Activated CD4-positive, CD25-positive, alpha-beta regulatory T cell treated with anti-CD3 and anti-CD28 coated beads, Interleukin-2, amount 50 U/mL, for 16 hours (primary cell): ENCODE measurements at places on chromosomes 3 and 15.

DNA sequence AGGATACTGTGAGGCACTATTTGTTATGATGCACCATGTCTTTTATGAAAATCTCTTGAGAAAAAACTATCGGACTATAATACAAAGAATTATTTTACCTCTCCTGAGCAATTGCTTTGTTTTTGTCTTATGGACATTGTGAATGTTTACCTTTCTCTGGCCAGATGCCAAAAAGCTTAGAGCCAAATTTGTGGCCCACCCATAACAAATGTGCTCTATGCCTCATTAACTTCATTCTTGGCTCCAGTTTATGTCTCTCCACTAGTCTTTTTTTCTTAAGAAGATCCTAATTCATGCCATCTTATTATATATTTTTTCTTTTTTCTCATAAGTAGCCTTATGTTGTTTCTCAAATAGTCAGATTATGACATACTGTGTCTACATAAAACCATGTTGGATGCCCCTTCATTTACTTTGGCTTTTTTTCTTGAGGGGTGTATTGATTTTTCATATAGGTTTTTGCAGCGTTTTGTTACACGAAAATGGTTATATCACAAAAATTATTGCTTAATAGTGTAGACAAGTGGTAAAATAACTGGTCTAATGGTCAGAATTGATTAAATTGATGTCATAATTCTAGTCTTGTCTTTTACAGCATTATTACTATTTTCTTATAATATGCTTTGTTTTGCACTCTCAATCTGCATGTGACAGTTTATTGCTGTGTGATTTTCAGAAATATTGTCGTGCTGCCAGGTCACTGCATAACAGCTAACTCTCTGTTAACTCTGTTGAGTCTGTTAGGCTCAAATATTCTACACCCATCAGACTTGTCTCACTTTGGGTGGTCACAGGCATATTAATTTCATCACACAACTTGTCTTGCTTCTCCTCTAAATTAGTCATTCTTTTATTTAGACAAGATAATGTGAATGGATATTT, 18.2 kb downstream of the SENP8 start:
- DNase-seq: no peak

GRCh38 chr3:78256123-78256522, 1216.2 kb downstream of the ROBO2 start:
- DNase-seq: no peak

GRCh38 chr15:101342056-101342455, 47.0 kb upstream of the SNRPA1 start:
- DNase-seq: no peak

DNA sequence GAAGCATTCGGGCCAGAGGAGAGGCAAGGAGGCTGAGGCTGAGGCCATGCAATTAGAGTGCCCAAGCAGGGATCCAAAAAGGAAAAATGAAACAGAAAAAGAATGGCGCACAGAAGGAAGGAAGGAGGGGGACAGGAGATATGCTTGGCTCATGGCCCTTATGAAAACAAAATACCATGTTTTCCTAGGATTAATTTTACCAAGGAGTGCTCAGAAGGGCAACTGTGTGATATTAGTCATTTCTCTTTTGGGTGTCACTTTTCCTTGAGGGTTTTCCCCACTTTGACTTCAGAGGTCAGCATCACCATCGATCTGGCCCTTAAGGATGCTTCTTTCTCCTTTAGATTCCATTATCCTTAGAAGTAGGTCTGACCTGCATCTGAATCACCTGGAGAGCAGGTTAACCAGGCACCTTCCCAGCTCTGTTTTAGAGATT, 1.4 kb downstream of the PARP14 start:
- DNase-seq: no peak

DNA sequence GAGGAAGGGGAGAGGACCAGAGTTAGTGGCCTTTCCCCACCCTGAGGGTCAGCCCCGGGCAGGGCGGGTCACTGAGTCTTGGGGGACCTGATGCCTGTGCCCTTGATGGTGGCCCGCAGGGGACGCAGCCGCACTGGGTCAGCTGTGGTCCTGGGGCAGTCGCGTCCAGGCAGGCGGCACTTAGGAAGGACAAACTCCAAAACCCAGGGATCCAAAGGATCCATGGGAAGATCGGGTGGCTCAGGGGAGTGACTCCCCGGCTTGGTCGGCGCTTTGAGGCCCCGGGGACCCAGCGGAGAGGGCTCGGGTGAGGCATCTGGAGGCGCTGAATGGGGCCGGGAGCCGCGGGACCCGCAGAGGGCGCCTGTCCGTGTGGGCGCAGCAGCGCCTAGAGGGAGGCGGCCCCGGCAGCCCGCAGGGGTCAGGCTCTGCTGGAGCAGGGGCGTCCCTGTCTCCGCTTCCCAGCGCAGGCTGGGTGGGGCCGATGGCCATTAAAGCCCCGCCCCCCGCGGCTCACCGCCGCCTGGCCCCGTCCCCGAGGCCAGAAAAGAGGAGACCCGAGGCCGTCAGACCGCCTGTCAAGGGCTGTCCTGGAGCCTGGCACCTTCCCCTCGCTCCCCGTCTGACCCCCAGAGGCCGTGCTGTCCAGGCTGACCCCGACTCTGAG, 17.5 kb downstream of the CIDEC start:
- no peak for DNase-seq

DNA sequence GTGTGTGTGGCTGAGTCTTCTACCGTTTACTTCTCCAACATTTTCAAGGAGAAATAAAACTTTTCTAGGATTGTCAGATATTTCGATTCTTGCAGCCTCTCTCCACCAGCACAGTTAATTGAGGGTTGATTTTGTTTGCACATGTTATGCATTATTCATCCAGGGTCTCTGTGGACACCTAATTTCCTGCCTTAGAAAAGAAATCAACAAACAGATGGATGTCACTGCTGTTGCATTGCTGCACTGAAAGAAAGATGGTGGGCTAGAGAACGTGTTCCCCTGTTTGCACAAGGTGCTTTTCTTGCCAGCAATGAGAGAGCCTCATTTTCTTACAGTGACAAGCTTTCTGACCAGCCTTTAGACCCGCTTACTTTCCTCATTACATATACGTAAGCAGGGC, 150.0 kb downstream of the CLSTN2 start:
- no peak for DNase-seq

- no peak for DNase-seq
Measured at GRCh38 chr3:11080492-11080891, 73.8 kb upstream of the HRH1 start.

GRCh38 chr3:185549651-185550111, 2.7 kb downstream of the LIPH start:
- no peak for DNase-seq

- no peak for DNase-seq
Measured at GRCh38 chr3:190281308-190282051, 40.8 kb downstream of the CLDN1 start.

- no peak for DNase-seq
Measured at GRCh38 chr3:182644013-182644412, 149.3 kb upstream of the ATP11B start.

- DNase-seq: no peak
Measured at GRCh38 chr3:109257269-109257668, 59.0 kb downstream of the DPPA2 start.

DNA sequence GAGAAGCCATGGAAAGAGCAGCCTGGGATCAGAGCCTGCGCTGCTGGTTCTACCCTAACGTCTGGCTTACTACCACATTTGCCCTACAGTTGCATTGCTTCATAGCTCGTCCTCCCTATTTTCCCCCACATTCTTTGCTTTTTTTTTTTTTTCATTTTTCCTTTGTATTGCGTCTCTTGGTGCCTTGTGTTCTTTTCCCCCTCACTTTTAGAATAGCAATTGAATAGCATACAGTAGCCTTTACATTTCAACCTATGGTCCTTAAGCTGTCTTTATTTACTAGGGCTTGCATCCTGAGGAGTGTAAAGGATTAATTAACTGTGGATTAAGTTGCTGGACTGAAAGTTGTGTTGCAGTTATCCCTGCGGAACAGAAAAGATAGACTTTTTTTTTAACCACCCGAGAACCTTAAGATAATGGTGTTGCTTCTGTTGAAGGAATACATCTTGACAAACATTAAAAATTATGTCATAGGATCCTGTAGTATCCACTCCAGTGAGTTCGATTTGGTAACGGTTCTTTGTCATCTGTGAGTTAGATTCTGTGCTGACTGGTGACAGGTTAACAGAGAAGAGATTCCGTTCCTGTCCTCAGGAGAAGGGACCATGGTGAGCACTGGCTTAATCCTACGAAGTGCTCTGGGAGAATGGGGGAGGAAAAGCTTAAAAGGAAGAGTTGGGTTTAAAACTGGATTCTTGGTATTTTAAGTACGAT, 417.4 kb upstream of the NAALADL2 start:
- DNase-seq: no peak
